ENCODE measurements at places on chromosomes 2 and 18. TPM values are rescaled to one million over a fixed set of nuclear protein-coding genes. Genes with fewer than 3 reads are reported as not detected.

- DNase-seq = no peak
Observed at GRCh38 chr2:62176801-62177200, 19.1 kb upstream of the B3GNT2 start.

DNA sequence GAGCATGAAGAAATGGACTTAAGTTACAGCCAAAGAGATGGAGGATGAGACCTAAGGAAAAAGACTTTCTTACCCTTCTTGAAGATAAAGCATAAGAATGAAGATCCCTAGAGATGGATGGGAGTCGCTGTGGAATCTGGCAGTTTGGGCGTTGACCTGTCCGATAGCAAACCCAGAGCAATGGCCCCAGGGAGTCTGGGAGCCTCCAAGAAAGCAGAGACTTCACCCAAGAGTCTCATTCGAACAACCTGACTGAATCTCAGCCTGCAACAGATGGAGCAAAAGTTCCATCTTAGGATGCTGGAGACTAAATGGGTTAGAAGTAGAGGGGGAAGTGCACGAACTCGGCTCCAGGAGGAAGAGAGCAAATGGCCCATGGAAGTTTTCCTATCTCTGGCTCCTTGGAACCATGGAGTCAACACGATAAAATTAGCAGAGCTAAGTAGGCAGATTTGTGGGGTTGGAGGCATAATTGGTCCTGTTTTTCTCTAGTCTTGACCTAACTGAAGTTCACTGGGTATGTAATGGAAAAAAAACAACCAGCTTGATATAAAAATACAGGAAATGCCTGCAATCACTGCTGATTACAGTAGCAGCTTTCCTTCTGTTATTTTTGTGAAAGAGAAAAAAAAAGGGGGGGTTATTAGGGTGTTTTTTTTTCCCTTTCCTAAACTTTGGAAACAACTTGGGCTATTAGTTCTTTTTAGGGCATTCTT, 178.4 kb upstream of the EPAS1 start:
- no peak for DNase-seq

DNA sequence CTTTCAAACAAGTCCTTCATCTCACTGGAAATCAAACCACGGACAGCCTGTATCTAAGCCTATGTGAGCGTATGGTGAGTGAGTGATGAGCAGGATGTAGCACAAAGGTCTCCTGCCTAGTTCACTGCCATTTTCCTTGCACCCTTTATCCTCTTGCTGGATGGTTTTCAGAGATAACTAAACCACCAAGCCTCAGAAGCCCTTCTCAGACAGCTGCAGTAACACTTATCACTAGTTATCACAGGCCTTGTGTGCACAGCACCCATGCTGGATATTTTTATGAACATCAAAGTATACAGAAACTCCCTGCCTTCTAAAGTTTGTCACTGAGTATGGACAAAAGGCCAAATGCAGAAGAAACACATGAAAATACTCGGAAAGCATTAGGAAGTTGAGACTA, 69.5 kb downstream of the C1D start:
- no peak for DNase-seq

- no peak for DNase-seq
Observed at GRCh38 chr18:75065251-75066000, 143.5 kb downstream of the PTGR3 start.

- DNase-seq = peak; percentile 40
Observed at GRCh38 chr2:169734169-169734847, 676 bp downstream of the KLHL23 start.

DNA sequence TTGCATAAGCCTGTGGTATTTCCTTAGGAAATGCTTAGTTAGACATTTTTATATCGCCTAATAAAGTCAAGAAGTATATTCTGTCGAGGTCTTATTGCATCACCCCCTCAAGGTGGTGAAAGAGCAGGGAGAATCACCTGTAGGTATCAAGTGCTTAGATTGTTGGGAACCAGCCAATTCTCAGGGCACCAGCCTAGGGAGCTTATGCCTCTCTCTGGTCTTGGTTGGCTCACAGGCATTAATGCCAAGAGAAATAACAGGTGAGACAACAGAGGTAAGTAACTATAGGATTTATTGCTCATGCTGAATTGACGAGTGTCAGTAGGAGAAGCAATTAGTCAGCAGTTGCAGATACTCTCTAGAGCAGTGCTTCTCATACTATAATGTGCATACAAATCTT, 663.3 kb upstream of the ZNF804A start:
- DNase-seq = no peak

DNA sequence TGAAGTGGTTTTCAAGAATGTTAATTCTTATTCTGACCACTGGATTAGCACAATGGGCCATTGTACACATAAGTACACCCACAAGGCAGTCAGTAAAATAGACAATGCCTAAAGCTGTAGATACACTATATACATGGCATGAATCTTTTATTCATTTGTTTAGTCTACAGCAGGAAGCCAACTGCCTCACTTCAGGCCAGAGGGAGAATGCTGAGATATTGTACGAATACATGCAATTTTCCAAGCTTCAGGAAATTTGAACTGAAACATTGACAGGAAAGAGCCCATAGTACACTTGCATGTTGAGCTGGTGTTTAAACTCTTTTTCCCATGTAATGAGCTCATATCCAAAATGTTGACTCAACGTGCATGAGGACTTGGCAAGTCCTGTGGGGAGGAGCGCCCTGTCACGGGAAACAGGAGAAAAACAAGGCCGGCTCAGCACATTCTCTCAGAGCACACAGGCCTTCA, 111.6 kb upstream of the CYP1B1 start:
- DNase-seq = peak; percentile 87

- no peak for DNase-seq
Observed at GRCh38 chr2:55120634-55121359, 70.5 kb upstream of the RTN4 start.

DNA sequence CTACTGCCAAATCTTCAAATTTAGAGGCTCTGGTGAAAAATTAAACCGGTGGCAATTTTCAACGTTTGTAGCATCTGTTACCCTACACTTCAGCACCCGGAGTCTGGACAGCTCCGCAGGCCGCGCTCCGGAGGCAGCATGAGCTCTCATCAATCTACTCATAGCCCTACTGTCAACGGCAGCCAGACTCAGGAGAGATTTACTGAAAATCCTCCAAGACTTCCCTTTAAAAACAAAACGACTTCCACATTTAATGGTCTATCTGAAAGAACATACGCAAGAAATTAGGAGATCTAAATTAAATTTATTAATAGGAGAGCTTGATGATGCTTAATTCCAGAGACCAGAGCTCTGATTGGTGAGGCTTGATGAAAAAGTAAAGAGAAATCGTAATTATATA, 970 bp upstream of the ADCYAP1 start:
- peak; percentile 61 for DNase-seq

GRCh38 chr2:112035786-112036185, 19.3 kb upstream of the TMEM87B start:
- DNase-seq = no peak

- DNase-seq = no peak
Observed at GRCh38 chr2:238182362-238182761, 21.1 kb downstream of the ILKAP start.

GRCh38 chr2:40488927-40489677, 37.2 kb upstream of the SLC8A1 start:
- DNase-seq = peak; percentile 62

DNA sequence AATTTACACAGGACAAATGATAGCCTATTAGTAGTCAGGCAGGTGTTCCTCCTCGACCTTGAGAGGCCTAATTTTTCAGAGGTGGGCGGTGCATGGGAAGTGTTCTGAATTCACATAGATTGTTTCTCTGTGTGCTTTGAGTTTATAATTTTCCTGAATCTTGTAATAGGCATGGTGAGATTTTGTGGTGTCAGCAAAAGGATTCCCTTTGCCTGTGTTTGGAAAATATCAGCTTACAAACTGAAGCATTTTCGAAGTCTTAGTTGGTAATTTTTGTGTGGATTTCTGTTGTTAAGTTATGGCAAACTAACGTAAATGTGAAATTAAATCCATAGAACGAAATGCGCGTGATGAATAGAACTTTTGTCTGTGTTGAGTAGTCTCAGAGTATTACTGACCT, 194.0 kb upstream of the RBMS1 start:
- DNase-seq = no peak

- DNase-seq = no peak
Observed at GRCh38 chr2:129816813-129817574, 162.5 kb upstream of the RAB6C start.

GRCh38 chr2:159445307-159445706, 158.8 kb upstream of the WDSUB1 start:
- no peak for DNase-seq

DNA sequence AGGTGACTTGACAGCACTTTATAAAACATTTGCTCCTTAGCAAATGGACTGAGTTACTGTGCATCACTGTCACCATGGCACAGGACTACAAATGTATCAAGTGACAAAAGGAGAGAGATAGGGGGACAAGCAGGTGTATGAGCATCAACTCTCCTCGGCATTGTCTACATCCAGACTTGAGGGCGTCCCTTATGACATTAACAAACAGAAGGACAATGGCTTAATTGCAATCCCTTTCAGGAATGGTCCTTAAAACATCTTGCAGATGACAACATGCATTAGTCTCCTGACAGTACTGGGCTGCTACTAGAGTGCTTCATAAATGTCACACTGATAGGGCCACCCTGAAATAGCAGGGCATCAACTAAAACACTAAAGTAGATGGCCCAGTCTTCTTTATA, 198.8 kb downstream of the PDE1A start:
- no peak for DNase-seq

- no peak for DNase-seq
Observed at GRCh38 chr2:49935449-49935848, 781.1 kb upstream of the FSHR start.

GRCh38 chr2:114709936-114710850, 267.8 kb downstream of the DPP10 start:
- DNase-seq = no peak

DNA sequence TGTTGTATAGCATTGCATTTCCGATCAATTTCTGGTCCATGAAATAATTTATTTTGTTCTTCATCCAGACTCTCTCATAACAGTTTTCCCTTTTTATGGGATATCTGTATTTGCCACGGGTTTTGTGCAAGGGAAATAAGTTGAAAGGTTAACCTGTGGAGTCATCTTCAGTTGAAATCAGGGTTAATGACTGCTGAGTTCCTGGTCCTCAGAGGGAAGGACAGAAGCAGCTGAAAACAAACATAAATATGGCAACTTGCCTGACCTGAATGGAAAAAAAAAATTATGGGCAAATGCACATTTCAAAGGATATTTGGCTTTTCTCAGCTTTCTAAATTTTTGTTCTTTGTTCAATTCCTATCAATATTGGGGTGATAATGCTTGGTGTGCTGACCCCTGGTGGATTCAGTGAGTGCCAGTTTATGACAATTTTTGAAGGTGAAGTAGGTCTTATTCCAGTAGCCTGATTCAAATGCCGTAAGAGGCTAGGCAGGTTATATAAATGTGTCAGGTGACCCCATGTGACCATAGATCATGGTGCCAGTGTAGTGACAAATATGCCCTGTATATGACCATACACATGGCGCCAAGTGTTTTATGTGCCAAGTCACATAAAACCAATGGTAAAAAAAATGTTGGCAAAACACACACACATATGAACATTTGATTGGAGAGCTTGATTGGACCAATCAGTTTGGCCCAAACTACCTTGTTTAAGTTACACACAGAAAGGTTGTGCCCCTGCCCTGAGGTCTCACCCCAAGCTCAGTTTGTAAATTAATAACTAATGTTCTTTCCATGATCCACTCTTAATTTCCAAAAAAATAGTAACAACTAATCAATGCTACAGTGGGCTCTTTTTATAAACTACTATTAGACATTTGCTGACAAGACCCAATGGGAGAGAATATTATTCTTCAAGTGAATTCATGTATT, 47.6 kb upstream of the FAM124B start:
- DNase-seq = no peak

DNA sequence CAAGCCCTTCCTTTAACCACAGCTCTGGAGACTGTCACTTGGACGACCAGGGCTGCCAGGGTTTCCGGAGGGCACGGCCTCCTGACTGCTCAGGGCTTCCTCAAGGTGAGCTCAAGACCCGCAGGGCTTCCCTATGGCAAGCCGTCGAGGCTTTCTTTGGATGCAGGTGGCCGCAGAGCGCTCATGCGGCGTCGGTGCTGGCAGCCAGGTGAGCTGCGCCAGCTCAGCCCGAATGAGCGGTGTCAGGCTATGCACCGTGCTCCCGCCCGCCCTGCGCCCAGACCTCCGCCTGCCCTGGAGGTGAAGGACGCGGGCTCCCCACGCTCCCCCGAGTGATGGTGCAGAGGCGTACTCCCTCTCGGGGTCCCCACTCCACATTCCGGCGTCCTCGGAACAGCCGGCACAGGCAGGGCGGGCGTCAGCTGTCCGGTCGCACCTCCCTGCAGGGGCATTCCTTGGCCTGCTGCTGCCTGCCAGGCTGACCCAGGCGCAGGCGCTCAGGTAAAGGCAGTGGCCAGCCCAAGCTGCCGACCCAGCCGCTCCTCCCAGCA, 20.8 kb upstream of the TUBB6 start:
- no peak for DNase-seq

- peak; percentile 54 for DNase-seq
Observed at GRCh38 chr2:108988796-108989713, at the start of gene EDAR. TSS of gene EDAR (minus strand) at chr2:108989220. CDS start at chr2:108931014, 58,206 bp downstream.

DNA sequence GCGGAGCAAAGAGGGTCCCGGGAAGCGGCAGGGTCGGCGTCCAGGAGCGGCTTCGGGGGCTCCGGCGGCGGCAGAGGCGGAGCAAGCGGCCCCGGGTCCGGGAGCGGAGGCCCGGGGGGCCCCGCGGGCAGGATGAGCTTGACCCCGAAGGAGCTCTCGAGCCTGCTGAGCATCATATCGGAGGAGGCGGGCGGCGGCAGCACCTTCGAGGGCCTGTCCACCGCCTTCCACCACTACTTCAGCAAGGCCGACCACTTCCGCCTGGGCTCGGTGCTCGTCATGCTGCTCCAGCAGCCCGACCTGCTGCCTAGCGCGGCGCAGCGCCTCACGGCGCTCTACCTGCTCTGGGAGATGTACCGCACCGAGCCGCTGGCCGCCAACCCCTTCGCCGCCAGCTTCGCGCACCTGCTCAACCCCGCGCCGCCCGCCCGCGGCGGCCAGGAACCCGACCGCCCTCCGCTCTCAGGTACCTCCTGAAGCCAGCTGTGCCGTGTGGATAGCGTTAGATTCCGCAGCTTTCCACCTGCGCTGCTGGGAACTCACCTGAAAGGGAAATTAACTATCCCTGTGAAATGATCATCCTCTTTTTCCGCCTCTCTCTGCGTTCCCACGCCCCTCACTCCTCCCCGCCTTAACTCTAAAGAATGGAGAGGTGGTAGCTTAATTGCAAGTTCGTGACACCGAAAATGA, 472 bp downstream of the CNOT11 start:
- DNase-seq = peak; percentile 74

GRCh38 chr2:169834401-169834800, 7.1 kb downstream of the UBR3 start:
- no peak for DNase-seq

GRCh38 chr2:113357071-113357470, 78.3 kb upstream of the PAX8 start:
- DNase-seq = no peak

GRCh38 chr2:31980674-31981356, 30.0 kb downstream of the MEMO1 start:
- DNase-seq = no peak

Gene GPR55
- total RNA-seq = not detected

Gene MAP3K19
- total RNA-seq = not detected

Gene ATOH8
- total RNA-seq = 17.7 TPM

Gene KHK
- 2.9 TPM for total RNA-seq

Gene CENPA
- 27.9 TPM for total RNA-seq

Gene SLC11A1
- total RNA-seq = not detected

Gene RMDN2
- total RNA-seq = 7.4 TPM
